Left ventricle myocardium superior (tissue), 1 donor: ENCODE measurements at places on chromosomes 6 and 20. TPM values are rescaled to one million over a fixed set of nuclear protein-coding genes. Genes with fewer than 3 reads are reported as not detected.

DNA sequence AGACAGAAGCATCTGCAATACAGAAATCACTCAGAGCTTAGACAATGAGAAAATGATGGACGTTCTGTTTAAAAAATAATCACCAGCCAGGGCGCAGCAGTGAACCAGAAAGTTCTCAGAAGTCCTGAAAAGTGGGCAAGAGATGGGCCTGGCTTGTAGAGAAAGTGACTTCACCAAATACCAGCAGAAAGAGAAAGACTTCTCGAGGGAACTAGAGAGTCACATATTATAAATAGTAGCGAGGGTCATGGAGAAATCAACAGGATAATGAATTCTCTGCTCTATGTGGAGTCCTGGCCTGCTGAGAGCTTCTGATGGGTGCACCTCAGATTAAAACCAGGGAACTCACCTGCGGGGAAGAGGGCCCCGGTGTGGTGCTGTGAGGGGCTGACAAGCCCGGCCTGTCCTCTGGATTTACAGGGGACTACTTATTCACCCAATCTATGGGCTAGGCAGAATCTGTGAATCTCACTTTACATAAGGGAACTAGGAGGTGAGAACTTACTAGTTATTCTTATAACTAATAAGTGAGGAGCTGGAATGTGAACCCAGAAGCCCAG is 5.6 kb upstream of the RAMACL start:
- DNase-seq = no peak

- DNase-seq = no peak
These were observed 2.1 kb downstream of the TOP1 start for GRCh38 chr20:41030531-41031242.

- no peak for DNase-seq
These were observed 382.8 kb downstream of the EPM2A start for GRCh38 chr6:145352382-145353080.

GRCh38 chr20:40006168-40006860 is 682.7 kb downstream of the MAFB start:
- no peak for DNase-seq

- DNase-seq = no peak
These were observed 9.7 kb downstream of the IL17A start for GRCh38 chr6:52195886-52196285.

- no peak for DNase-seq
These were observed 11.5 kb downstream of the FGD2 start for GRCh38 chr6:37016995-37017394.

- DNase-seq = no peak
These were observed 1.1 kb upstream of the TCF15 start for GRCh38 chr20:611047-611842.

DNA sequence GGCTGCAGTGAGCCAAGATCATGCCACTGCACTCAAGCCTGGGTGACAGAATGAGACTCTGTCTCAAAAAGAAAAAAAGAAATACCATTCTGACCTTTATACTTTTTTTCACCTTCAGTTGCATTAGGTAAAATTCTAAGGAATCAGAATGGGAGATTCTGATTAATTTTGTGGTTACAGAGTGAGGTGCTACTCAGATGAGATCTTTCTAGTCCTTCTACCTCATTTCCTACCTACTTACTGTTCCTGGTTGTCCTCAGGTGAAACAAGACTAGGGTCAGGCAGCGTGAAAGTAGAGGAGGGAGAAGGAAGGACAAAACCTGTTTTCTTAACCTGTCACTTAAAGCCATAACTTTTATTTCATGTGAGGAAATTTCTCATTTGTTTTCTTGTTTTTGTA is 63.7 kb downstream of the MTFR2 start:
- no peak for DNase-seq

DNA sequence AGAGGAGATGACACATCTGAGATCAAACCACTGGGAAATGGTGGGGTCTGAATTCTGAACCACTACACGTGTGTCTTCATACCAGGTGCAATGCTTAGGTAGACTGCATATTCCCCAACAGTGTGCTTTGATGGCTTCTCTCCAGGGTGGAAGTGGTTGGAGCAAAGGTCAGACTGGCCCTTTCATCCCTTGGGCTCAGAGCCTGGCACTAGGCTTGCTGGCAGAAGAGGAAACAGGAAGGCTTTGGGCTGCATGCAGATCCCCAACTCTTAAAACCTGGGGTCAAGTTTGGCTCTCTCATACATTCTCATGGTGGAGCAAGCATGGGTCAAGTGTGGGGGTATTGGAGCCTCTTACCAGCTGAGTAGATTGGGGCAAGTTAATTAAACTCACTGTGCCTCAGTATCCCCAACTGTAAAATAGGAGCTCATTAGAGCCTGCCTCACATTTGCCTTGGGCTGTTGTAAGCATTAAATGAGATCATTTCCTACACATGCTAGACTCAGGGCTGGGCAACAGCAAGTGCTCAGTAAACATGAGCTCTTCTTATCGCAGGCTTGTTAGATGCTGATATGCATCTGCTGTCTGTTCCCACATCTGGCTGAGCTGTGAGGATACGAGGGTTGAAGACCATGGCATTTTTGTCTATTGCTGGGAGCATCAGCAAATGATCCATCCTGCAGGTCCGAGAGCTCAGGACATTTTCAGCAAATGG is 51.6 kb upstream of the FAM83D start:
- no peak for DNase-seq

DNA sequence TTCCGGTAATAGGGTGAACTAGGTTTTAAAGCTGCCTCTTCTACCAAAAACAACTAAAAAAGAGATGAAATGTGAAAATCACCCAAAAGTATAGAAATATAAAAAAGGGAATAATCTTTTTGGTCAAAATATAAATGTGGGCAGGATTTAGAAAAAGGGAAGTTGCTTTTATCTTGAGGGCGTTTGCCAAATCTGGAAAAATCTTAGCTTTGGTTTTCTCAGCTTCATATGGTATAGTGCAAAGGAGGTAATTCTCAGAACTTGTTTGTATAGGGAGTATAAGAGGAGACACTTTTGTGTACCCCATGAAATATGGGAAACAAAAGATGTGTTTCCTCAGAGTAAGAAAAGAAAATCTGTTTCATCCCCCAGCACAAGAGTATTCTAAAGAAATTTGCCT is 54.2 kb upstream of the TRIM26 start:
- no peak for DNase-seq

DNA sequence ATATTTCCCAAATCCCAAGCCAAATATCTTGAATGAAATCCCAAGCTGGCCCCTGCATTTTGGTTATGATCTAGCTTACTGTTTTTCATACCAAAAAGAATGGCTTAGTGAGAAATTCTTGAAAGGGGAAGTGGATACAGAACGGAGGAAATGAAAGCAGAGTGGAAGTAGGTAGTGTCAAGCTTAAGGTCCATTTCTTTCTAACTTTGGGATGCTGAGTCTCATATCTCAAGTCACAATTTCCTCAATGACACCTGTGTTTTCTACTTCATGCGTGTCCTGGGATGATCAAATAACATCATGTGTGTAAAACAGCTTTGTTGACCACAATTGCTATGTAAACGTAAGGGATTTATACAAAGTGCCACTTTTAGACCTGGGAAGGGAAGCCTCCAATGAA is 238.8 kb upstream of the SLC35B3 start:
- no peak for DNase-seq

- DNase-seq = no peak
These were observed 24.8 kb upstream of the RIMS4 start for GRCh38 chr20:44835116-44835515.

GRCh38 chr6:66689608-66690007 is 982.6 kb upstream of the EYS start:
- no peak for DNase-seq

DNA sequence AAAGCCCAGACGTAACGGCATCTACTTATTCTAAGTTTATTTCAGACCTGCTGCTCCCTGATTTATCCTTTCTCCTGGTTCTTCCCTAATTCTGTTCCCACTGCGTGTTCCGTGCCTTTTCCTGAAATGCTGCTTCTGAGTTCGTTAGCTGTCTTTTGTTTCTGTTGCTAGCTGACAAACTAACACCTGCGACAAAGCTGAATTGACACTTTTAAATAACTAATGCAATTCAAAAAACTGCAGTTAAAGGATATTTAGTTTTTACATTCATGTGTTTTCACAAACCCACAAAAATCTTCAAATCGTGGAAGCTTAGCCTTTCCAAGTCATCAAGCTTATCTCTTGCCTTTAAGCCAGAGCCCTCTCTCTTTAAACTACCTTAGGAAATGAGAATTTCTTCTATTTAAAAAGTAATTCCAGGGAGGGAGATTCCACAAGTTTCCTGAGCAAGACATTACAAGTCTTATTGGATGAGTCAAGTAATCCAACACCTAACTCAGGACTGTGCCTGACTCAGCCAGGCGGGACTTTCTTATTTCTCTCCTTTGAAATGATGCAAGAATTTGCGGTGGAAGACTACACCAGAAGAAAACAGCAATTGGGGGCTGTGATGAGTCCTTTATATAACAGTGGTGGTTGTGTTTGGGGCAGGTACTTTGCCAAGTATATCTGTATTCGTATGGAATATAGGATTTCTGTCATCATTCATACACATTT is 6.3 kb downstream of the ADTRP start:
- no peak for DNase-seq

- no peak for DNase-seq
These were observed 41.1 kb upstream of the NEDD9 start for GRCh38 chr6:11273406-11274065.

GRCh38 chr6:31158863-31159855 is 770 bp downstream of the TCF19 start:
- DNase-seq = no peak

DNA sequence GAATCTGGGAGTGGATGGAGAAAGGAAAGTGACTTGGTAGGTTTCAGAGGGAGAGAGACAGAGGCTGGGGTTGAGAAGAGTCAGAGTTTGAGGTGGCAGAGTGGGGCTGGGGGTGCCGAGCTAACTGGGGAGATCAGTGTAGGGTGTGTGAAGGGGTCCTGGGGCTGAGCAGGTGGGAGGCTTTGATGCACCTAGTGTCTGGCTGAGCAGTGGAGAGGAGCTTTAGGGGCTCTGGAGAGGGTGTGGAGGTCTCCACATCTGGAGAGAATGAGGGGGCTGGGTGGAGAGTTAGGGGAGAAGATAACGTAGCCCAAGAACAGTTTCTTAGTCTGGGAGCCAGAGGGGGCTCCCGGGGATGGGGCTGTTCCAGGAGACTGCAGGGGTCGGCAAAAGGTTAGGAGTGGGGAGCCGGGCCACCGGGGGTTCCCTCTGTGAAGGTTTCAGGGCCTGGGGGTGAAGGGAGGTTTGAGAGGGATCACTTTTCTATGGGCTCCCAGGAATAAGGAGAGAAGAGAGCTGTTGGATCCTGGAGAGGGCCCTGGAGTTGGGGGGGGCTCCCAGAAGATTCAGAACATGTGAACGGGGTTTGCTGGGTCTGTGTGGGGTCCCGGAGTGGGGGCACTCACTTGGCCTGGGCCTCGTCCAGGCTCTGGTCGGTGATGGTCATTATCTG is 797 bp downstream of the PBX2 start:
- no peak for DNase-seq

The FOXA2 gene
- total RNA-seq = not detected

The TMC2 gene
- total RNA-seq = 0.10 TPM

The TFAP2D gene
- total RNA-seq = not detected

The PLCB1 gene
- total RNA-seq = 7.7 TPM

The GRIK2 gene
- total RNA-seq = 2.3 TPM

The HLA-DPA1 gene
- total RNA-seq = 37.7 TPM

The IPCEF1 gene
- 1.7 TPM for total RNA-seq

The OR2H2 gene
- not detected for total RNA-seq

The DSP gene
- 314 TPM for total RNA-seq

The ARG1 gene
- 0.82 TPM for total RNA-seq

The NSFL1C gene
- 59.9 TPM for total RNA-seq

The PSORS1C1 gene
- total RNA-seq = 1.5 TPM

The FLRT3 gene
- 1.0 TPM for total RNA-seq
